ENCODE measurements at places on chromosomes 2 and 18. TPM values are rescaled to one million over a fixed set of nuclear protein-coding genes. Genes with fewer than 3 reads are reported as not detected.

The ZSWIM2 gene
- not detected for total RNA-seq

The LHCGR gene
- total RNA-seq, result 0.31 TPM

The GAREM2 gene
- total RNA-seq, result 18.9 TPM

The NCKAP5 gene
- 0.55 TPM for total RNA-seq

The SERPINB12 gene
- not detected for total RNA-seq

The IL37 gene
- total RNA-seq, result not detected

The CXCR4 gene
- total RNA-seq, result 1.3 TPM

The ANKRD44 gene
- total RNA-seq, result 0.71 TPM

The PLCD4 gene
- 0.28 TPM for total RNA-seq

The DSG3 gene
- not detected for total RNA-seq

The RBM43 gene
- 2.9 TPM for total RNA-seq

The CYS1 gene
- 1.2 TPM for total RNA-seq

The FMNL2 gene
- 45.5 TPM for total RNA-seq

The ANKRD53 gene
- total RNA-seq, result 0.39 TPM

GRCh38 chr2:88190808-88191721, 20.9 kb downstream of the THNSL2 start:
- no peaks in the 10 kb centered on the region for H3K36me3 ChIP-seq
- H3K27me3 ChIP-seq, result no peaks in the 10 kb centered on the region
- DNase-seq, result peak; percentile 74
- H3K27ac ChIP-seq, result no peak overlapping the region
- H3K4me3 ChIP-seq, result no peak overlapping the region

DNA sequence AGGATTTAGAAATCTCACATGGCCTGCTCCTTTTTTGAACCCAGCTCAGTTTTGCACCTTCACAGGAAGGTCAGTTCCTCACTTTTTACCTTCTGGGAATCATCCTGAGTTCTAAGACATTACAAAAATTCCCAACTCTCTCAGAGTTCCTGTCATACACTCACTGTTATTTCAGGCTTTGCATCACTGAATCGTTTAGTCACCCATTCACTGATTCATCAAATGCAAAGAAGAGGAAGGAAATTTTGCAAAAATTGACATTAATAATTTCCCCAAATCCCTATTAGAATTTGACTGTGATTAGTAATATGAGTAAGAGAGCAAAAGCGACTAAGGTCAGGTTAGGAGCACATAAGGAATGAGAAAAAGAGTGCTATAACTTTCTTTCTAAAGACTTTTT, 197.5 kb downstream of the PDE1A start:
- no peak overlapping the region for H3K4me3 ChIP-seq
- no peaks in the 10 kb centered on the region for H3K36me3 ChIP-seq
- H3K4me1 ChIP-seq, result 0 out of 2 replicates have a peak, but pooled peaks cover 2% of the 10 kb centered on the region
- no peak for DNase-seq

- no peak for DNase-seq
- peaks cover 40% of the 10 kb centered on the region for H3K36me3 ChIP-seq
- H3K27me3 ChIP-seq, result peaks cover 2% of the 10 kb centered on the region
These were observed 11.2 kb upstream of the MATN3 start for GRCh38 chr2:20023688-20024087.

DNA sequence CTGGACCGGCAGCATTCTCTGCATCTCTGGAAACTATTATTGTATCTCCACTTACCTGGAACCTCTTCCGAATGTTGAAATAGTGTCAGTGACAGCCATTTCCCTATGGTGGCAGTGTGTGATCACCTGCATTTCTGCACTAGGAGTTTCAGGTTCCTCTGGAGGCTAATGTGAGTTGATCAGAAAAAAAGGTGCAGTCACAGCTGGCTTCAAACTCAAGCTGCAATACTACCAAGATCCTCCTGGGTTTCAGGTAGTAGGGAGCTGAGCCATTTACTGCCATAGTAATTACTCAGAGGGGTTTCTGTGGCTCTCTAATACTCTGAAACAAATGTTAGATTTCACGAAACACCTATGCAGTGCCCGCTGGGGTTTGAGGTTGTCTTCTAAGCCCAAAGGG, 183.5 kb upstream of the OSR1 start:
- DNase-seq, result no peak
- H3K36me3 ChIP-seq, result no peaks in the 10 kb centered on the region
- H3K4me1 ChIP-seq, result no peaks in the 10 kb centered on the region
- no peak overlapping the region for H3K4me3 ChIP-seq

- no peak overlapping the region for H3K4me3 ChIP-seq
- no peaks in the 10 kb centered on the region for H3K27me3 ChIP-seq
- H3K4me1 ChIP-seq, result peaks cover 6% of the 10 kb centered on the region
These were observed 98.2 kb downstream of the GAREM1 start for GRCh38 chr18:32372381-32373061.

GRCh38 chr18:5627776-5628511, 84.1 kb upstream of the EPB41L3 start:
- H3K36me3 ChIP-seq, result no peaks in the 10 kb centered on the region
- DNase-seq, result no peak
- peak overlapping the region; percentile 73 for H3K4me3 ChIP-seq
- H3K27ac ChIP-seq, result no peak overlapping the region
- H3K27me3 ChIP-seq, result peaks cover 30% of the 10 kb centered on the region

GRCh38 chr2:35228584-35228983, 1127.0 kb upstream of the CRIM1 start:
- peaks cover 27% of the 10 kb centered on the region for H3K4me1 ChIP-seq
- H3K4me3 ChIP-seq, result no peak overlapping the region
- H3K36me3 ChIP-seq, result peaks cover 12% of the 10 kb centered on the region

GRCh38 chr2:189658306-189659212, 2.7 kb upstream of the ASNSD1 start:
- H3K4me3 ChIP-seq, result no peak overlapping the region
- H3K27me3 ChIP-seq, result no peaks in the 10 kb centered on the region
- no peak for DNase-seq

- DNase-seq, result no peak
- H3K4me3 ChIP-seq, result no peak overlapping the region
- no peak overlapping the region for H3K27ac ChIP-seq
- peaks cover 3% of the 10 kb centered on the region for H3K4me1 ChIP-seq
- H3K36me3 ChIP-seq, result no peaks in the 10 kb centered on the region
These were observed 61.4 kb upstream of the NEUROD1 start for GRCh38 chr2:181741756-181742155.

DNA sequence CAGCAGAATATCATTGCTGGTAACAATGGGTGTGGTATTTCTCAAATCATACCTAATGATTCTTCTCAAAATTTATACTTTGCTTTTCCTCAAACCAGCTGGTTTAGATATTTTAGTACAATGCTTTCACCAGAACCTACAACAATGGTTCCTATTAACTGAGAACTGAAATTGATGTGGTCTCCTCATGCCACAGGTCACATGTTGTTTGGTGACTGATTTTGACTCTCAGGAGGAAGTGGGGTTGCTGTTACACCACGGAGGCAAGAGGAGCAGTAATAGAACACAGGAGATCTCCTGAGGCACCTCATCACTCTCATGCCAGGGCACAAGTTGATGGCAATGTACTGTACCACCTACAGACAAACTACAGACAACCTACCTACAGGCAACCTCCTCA, 3.0 kb upstream of the CEP68 start:
- H3K27ac ChIP-seq, result no peak overlapping the region
- H3K4me1 ChIP-seq, result peaks cover 42% of the 10 kb centered on the region
- DNase-seq, result no peak
- H3K36me3 ChIP-seq, result peaks cover 24% of the 10 kb centered on the region
- H3K27me3 ChIP-seq, result no peaks in the 10 kb centered on the region
- H3K4me3 ChIP-seq, result no peak overlapping the region

GRCh38 chr2:55425431-55425831, 5.8 kb upstream of the CCDC88A start:
- no peak overlapping the region for H3K4me3 ChIP-seq
- H3K27ac ChIP-seq, result no peak overlapping the region
- DNase-seq, result no peak
- no peaks in the 10 kb centered on the region for H3K36me3 ChIP-seq
- peaks cover 1% of the 10 kb centered on the region for H3K4me1 ChIP-seq
- no peaks in the 10 kb centered on the region for H3K27me3 ChIP-seq

DNA sequence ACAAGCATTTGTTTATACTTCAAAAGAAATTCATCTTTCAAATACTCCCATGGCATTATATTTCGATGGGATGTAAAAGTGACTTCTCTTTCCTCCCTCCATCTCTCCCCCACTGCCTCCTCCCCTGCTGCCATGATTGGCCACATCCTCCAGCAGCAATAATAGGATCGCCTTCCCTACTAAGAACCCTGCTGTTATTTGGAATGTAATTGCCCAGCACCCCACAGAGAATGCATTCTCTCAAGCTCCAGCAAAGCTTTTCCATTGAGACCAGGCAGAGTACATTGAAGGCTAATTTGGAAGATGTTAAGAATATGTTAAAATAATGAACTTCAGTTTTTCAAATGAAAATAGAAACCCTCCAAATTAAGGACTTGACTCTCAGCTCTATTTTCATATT, 375.4 kb upstream of the ACVR2A start:
- H3K4me3 ChIP-seq, result peak overlapping the region; percentile 29
- DNase-seq, result peak; percentile 64
- peaks cover 51% of the 10 kb centered on the region for H3K4me1 ChIP-seq

DNA sequence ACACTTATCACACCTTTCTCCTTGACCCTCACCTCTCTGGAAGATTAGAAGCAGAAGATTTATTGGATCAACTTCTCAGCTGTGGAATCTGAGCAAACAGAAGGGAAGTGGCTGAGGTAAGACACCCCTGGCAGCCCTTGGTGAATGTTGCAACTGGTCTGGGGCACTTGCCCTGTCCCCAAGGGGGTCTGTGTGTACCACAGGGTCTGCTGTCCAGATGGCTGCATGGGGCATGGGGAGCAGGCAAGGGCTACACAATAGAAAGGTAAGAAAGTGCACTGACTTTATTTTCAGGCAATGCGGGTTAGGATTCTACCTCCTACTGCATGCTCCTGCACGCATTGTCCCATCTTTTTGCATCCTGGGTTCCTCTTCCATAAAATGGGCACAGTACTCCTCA, 238.4 kb upstream of the SMAD2 start:
- peaks cover 6% of the 10 kb centered on the region for H3K27me3 ChIP-seq
- H3K36me3 ChIP-seq, result no peaks in the 10 kb centered on the region
- DNase-seq, result no peak
- H3K4me1 ChIP-seq, result peaks cover 21% of the 10 kb centered on the region
- H3K27ac ChIP-seq, result no peak overlapping the region
- no peak overlapping the region for H3K4me3 ChIP-seq

GRCh38 chr2:218679119-218679518, 7.2 kb downstream of the STK36 start:
- no peak for DNase-seq
- no peak overlapping the region for H3K4me3 ChIP-seq
- no peaks in the 10 kb centered on the region for H3K27me3 ChIP-seq
- H3K4me1 ChIP-seq, result no peaks in the 10 kb centered on the region
- H3K36me3 ChIP-seq, result peaks cover 18% of the 10 kb centered on the region

- H3K36me3 ChIP-seq, result peaks cover 10% of the 10 kb centered on the region
- H3K4me1 ChIP-seq, result peaks cover 29% of the 10 kb centered on the region
- no peak overlapping the region for H3K27ac ChIP-seq
- no peaks in the 10 kb centered on the region for H3K27me3 ChIP-seq
- no peak for DNase-seq
These were observed 63.9 kb downstream of the ARHGAP28 start for GRCh38 chr18:6793455-6793854.

GRCh38 chr2:150101947-150102346, 385.5 kb downstream of the RND3 start:
- no peak overlapping the region for H3K4me3 ChIP-seq
- H3K27ac ChIP-seq, result no peak overlapping the region
- no peaks in the 10 kb centered on the region for H3K4me1 ChIP-seq
- DNase-seq, result no peak

DNA sequence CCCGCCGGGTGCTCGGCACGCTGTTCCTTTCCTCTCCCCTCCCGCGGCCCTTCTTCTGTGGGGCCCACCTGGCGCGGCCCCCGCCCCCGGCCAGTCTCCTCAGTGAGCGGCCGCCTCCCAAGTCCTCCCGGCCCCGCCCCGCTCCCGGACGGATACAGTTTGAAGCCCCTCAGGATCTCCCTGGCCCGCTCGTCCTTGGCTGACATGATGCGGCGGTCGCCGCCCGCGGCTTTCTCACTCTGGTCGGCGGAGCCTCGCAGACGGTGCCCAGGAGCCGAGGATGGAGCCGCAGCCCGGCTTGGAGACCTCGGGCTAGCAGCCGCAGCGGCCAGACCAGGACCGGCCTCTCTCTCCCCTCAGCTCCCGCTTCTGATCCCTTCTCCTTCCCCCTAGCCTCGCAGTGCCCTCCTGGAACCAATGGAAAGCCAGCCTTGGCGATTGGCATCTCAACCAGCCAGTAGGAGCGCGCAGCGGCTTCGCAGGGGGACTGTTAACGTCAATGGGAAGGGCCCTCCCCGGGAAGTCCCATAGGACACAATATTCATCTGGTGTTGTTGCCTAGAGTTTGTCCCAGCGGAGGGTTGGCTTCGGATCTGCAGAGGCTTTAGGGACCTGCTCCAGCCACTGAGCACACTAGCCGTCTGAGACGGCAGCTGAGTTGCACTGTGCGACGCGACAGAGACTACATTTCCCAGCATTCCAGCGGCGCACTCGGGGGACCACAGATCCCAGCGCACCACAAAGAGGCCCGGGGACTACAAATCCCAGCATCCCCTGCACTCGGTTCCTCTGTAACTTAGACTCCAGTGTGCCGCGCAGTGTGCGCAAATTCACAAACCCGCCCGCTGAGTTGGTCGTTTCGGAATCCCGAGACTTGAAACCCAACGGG, at the start of gene PDE6D:
TSS of gene PDE6D (minus strand) at position 374 of the 889 bp plus-strand sequence. CDS start at position 206, 168 bp downstream.
- H3K4me1 ChIP-seq, result peaks cover 30% of the 10 kb centered on the region
- peak; percentile 99 for DNase-seq
- peak within 1 kb of the TSS; percentile 90 for H3K27ac ChIP-seq
- no peaks in the 10 kb centered on the region for H3K27me3 ChIP-seq

GRCh38 chr2:39409697-39410389, 27.2 kb downstream of the MAP4K3 start:
- H3K4me1 ChIP-seq, result peaks cover 94% of the 10 kb centered on the region
- no peaks in the 10 kb centered on the region for H3K27me3 ChIP-seq
- no peak overlapping the region for H3K4me3 ChIP-seq
- peak overlapping the region; percentile 69 for H3K27ac ChIP-seq
- no peaks in the 10 kb centered on the region for H3K36me3 ChIP-seq

- no peaks in the 10 kb centered on the region for H3K36me3 ChIP-seq
- H3K27me3 ChIP-seq, result no peaks in the 10 kb centered on the region
- no peaks in the 10 kb centered on the region for H3K4me1 ChIP-seq
- H3K27ac ChIP-seq, result no peak overlapping the region
- H3K4me3 ChIP-seq, result no peak overlapping the region
- DNase-seq, result no peak
These were observed 367.6 kb downstream of the TXNL1 start for GRCh38 chr18:56270671-56271250.

GRCh38 chr2:207459990-207460757, 69.6 kb upstream of the CREB1 start:
- DNase-seq, result no peak
- peaks cover 5% of the 10 kb centered on the region for H3K4me1 ChIP-seq
- peak overlapping the region; percentile 10 for H3K27ac ChIP-seq
- H3K27me3 ChIP-seq, result no peaks in the 10 kb centered on the region
- H3K4me3 ChIP-seq, result no peak overlapping the region

DNA sequence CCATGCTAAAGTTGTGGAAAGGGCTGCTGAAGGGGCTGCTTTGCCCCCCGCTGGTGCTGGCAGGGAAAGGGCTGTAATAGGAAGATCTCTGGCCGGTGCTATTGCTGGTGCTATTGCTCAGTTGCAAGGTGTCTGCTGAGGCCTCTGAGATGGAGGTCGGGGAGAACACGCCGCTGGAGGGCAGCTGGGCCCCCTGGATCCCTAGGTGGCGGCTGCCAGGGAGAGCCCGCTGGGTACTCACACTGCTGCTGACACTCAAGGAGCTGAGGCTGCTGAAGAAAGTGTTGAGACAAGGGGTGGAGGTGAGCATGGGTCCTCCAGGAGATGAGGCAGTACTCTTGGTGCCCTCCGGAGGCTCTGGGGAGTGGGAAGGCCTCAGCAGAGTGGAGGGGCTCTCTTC, 4.2 kb downstream of the FOXI3 start:
- peaks cover 23% of the 10 kb centered on the region for H3K36me3 ChIP-seq
- DNase-seq, result no peak
- no peak overlapping the region for H3K27ac ChIP-seq
- H3K4me1 ChIP-seq, result peaks cover 36% of the 10 kb centered on the region
- H3K27me3 ChIP-seq, result peaks cover 26% of the 10 kb centered on the region
